ENCODE measurements at places on chromosomes 11 and 22.

GRCh38 chr11:1449490-1450243 lies 36.9 kb downstream of the MOB2 start:
- DNase-seq: no peak

- DNase-seq: no peak
Observed at GRCh38 chr11:105226766-105227165, 87.2 kb upstream of the CARD18 start.

- no peak for DNase-seq
Observed at GRCh38 chr11:10307022-10307399, 2.1 kb downstream of the ADM start.

DNA sequence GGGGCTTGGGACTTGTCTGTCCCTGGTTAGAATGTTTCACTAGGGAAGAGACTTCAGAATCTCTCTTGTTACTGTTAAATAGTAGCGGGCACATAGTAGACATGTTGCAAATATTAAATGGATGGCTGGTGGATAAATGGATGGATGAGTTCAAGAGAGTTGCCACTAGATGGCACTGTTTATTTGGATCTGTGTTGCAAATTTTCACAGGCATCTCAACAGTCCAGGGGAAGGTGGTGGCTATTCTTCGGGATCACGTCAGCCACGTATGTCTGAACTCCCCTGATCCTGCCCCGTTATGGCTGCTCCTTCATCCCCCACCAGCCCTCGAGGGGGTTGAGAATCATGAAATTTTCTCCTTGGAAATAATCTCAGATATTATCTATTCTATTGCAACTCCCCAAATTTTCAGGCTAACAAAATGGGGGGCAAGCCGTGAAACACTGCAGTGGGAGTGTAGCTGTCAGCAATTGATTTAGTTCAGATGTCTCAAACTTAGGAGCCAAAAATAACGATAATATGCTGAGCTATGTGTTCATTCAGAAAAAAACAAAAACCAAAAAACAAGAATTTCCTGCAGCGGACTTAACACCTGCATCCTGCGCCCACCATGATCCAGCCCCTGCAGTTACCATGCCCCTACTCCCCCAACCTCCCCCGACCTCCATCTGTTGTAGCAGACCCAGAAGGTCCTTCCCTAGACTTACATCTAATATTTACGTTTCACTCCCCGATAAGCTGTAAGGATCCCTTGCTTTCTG lies 29.1 kb upstream of the BIRC3 start:
- DNase-seq: no peak

DNA sequence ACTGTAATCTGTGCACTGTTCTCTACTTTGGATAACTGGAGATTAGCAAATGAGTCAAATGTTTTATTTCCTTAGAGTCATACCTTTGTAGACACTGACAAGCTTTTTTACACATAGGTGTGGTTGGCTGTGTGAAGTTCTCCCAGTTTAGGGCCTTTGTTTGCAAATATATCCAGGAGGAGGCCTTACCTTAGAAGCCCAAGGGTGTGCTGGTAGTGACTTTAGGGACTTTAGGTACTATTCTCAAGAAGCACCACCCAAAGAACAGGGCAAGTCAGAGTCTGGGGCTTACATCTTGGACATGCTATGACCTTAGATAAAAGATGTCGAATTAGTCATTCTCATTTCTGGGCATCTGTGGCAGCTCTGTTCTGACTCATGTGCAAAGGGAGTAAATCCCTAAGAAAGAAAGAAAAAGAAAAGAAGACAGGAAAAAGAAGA lies 4.8 kb upstream of the FAR1 start:
- no peak for DNase-seq

DNA sequence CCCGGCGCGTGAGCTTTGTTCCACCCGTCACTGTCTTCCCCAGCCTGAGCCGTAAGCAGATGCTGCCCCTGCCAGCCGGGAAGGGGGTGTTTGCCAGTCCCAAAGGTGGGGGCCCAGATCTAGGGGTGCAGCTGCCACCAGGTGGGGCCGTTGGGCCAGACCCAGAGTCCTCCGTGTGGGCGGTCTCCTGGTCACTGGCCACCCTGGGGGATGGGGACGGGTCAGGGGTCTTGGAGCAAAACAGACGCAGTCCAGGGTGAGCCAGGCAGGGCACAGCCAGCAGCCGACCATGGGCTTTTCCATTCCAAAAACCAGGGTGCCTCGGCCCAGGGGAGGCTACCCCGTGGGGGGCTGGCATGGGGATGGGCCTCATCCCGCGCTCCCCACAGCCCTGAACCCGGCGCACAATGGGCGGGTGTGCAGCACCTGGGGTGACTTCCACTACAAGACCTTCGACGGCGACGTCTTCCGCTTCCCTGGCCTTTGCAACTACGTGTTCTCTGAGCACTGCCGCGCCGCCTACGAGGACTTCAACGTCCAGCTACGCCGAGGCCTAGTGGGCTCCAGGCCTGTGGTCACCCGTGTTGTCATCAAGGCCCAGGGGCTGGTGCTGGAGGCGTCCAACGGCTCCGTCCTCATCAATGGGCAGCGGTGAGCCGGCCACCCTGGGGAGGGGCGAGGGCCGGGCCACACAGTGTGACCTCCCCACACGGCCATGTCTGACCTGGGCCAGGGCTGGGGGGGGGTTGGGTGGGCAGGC lies 3.5 kb downstream of the MUC5B start:
- DNase-seq: peak; percentile 20

DNA sequence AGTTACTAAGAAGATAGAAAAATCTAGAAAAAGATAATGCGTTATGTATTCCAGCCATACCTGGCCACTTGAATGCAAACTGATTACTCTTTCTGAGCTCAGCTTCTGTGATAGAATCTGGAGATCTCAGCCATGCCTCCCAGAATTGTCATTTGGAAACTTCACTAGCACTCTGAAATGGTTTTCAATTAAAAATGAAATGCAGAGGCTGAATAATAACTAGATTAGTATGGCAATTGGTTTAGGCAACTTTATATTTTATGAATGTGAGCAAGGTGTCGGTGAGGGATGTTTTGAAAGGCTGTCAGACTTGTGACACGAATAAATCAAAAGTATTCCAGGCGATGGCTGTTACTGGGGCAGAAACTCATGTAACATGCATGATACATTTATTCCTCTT lies 128.8 kb upstream of the SORL1-AS1 start:
- DNase-seq: no peak

DNA sequence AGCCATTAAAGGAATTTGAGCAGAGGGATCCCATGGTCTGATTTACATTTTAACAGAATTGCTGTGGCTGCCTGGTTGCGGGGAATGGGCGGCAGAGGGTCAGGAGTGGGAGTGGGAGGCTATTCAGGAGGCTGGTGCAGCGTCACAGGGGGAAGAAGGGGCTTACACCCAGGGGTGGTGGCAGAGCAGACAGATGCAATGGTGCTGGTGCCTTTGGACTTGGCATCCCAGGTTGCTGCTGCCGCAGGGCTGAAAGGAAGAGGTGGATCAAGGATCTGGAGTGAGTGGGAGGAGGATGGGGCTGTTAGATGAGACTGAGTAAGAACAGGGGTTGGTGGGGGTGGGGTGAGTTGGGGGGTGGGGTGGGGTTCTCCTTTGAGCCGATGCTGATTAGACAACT lies 38.5 kb downstream of the GRIK4 start:
- DNase-seq: no peak

DNA sequence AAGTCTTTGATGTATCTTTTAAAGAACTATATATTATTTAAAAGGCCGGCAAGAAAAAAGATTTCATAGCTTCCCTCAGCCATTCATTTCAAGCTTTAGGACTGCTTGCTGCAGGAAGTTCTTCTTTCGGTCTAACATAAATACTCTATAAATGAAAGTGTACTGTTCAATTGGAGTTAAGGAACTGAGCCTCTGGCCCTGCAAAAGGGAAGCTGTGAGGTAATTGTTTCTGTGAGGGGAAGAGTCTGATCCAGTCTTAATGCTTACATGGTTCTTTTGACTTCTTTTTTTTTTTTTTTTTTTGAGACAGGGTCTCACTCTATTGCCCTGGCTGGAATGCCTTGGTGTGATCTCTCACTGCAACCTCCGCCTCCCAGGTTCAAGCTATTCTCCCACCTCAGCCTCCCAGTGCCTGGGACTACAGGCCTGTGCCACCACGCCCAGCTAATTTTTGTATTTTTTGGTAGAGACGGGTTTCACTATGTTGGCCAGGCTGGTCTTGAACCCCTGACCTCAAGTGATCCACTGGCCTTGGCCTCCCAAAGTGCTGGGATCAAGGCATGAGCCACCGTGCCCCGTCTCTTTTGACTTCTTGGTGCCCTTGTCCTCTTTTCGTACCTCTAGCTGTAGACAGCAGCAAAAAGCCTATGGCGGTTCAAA lies 4.7 kb upstream of the TRIM29 start:
- DNase-seq: no peak

- DNase-seq: peak; percentile 66
Observed at GRCh38 chr11:2271077-2271326, 614 bp upstream of the ASCL2 start.
